Activated T-cell treated with anti-CD3 and anti-CD28 coated beads for 48 hours (primary cell): ENCODE measurements at places on chromosomes 7 and 10.

DNA sequence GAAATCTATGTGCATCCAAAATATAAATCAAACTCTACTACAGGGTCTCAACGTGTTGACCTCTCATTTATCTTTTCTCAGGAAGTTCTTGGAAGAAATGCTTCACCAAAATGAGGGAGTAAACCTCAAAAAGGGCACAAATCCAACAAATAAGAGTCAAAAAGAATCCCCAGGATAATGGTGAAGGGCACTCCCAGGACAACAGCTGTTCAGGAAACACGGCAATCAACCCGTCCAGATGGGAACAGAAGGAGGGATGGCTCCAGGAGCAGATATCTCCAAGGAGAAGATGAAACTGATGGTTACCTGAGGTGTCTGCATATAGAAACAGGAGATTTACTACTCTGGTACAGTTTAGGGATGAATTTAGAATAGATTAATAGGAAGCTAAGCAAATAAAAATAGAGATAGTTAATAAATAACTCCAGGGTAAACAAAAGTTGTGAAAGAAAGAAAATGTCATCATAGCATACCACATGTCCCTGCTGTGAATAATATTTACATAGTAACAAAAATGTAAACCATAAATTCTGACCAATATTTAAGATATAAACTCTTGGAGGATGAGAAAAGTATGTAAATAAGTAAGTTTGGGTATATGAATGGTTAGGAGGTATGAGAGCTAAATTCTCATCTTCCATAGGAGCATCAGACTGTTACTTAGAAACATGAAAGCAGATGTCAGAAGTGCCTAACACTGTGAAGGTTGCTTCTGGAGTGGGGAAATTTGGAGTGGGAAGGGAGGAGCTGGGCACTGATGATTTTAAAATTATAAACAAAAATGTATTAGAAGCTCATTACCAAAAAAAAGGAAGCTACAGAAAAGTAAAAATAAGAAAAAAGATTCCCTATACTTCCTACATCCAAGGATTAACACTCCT, 237.5 kb upstream of the HPS1 start:
- DNase-seq, result no peak

GRCh38 chr7:125136341-125136740, 206.7 kb upstream of the POT1 start:
- DNase-seq, result no peak

DNA sequence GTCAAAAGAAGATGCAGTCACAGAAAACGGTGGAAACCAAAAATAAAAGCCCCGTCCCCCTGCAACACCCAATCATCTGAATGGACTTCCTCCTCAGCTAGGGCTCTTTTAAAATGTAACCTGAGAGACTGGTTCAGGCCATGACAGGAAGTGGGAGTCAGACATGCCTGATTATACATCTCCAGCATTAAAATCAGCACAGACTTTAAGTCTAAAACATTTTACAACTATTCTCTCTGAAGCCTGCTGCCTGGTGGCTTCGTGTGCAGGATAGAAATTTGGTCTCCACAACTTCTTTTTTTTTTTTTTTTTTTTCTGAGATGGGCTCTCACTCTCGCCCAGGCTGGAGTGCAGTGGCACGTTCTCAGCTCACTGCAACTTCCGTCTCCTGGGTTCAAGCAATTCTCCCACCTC, 30.3 kb downstream of the HACD1 start:
- DNase-seq, result no peak

- no peak for DNase-seq
Measured at GRCh38 chr10:33306701-33307519, 27.6 kb downstream of the NRP1 start.

GRCh38 chr7:129493555-129493954, 8.8 kb upstream of the SMKR1 start:
- no peak for DNase-seq

DNA sequence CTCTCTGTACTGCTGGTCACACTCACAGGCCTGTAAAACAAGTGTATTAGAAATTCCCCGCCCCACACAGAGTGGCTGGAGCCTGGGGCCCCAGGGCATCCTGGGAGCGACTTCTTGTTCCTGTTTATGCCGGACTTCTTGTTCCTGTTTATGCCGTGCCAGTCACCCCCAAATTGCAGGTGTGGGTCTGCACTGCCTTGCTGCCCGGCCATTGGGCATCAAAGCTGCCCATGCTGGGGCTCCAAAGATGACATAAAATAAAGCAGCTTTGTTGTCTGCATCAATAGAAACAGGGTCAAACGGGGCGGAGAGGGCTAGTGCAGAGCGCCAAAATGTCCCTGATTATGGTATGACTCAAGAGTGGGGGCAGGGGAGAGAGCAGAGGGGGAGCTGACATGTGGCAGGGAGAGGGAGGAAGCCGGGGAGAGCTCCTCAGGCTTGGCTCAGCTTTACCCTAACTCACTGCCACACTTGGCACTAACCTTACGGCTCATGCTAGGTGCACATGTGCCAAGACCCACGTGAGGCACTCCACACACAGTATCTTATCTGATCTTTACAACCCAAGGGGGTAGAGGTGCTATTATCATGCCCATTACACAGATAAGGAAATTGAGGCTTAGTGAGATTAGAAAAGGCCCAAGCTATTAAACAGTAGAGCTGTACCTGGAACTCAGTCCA, 98.4 kb downstream of the PIP4K2A start:
- no peak for DNase-seq

GRCh38 chr10:101282947-101283346, 53.7 kb upstream of the LBX1 start:
- DNase-seq, result no peak

DNA sequence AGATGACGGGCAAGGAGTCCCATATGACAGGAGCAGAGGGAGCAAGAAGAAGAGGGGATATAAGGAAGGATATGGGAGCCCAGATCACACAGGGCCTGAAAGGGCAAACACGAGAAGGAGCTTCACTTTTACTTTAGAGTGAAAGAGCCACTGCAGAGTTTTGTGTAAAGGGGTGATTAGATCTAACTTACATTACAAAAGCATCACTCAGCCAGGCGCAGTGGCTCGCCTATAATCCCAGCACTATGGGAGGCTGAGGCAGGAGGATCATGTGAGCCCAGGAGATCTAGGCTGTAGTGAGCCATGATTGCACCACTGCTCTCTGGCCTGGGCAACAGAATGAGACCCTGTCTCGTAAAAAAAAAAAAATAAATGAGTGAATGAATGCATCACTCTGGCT, 91.1 kb downstream of the MPP7 start:
- DNase-seq, result no peak

DNA sequence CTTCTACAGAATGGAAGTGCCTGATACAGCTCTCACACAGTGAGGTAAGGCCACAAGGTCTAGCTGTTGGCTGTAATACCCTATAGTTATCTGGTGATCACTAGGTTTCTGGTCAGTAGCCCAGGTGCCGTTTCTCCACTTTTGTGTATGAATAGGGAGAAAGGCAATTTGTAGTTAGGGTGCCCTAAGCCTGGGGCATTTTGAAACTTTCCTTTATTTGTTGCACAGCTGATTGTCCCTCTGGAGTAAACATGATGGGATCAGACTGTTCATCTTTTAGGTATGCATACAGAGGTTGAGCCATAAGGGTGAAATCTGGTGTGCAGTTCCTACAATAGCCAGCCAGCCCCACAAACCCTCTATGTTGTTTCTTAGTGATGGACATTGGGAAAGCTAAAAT, 112.4 kb downstream of the ANKRD26 start:
- DNase-seq, result no peak

- no peak for DNase-seq
Measured at GRCh38 chr7:13920053-13920697, 69.3 kb downstream of the ETV1 start.

GRCh38 chr7:20197837-20198236, 19.3 kb downstream of the MACC1 start:
- DNase-seq, result no peak
